Natural killer cell (primary cell): ENCODE measurements at places on chromosomes 3 and 15.

GRCh38 chr3:12829886-12830784, 11.2 kb downstream of the RPL32 start:
- H3K27me3 ChIP-seq: no peaks in the 10 kb centered on the region
- H3K27ac ChIP-seq: no peak overlapping the region
- peaks cover 30% of the 10 kb centered on the region for H3K36me3 ChIP-seq
- no peaks in the 10 kb centered on the region for H3K4me1 ChIP-seq
- DNase-seq: no peak

GRCh38 chr15:82228750-82229149, 33.8 kb downstream of the EFL1 start:
- DNase-seq: no peak
- H3K4me3 ChIP-seq: no peak overlapping the region
- no peaks in the 10 kb centered on the region for H3K4me1 ChIP-seq
- peaks cover 25% of the 10 kb centered on the region for H3K36me3 ChIP-seq

DNA sequence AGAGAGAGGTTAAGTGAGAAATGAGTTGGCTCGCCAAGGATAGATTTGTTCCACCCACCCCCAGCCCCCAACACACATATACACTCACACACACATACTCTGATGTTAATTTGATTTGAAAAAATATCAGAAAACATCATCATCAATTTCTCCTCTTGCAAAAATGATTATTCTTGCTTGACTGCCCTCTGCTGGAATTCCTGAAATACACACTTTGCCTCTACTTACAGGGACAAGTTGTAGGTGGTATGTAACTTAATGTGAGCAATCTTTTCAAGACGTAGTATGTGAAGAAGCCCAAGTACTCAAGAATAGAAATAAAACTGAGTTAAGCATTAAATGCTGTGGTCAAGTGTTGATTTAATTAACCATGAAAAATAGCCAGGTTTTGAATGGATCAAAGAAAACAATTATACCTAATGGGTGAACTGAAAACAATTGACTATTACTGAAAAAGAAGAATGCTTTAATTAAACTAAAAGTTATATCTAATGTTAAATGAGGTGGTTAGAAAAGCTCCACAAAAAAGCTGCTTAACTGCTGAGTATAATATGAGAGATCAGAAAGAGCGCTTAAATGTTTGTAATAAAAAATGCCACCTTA, 46.6 kb upstream of the MDFIC2 start:
- no peaks in the 10 kb centered on the region for H3K27me3 ChIP-seq
- H3K4me3 ChIP-seq: no peak overlapping the region
- no peaks in the 10 kb centered on the region for H3K4me1 ChIP-seq
- no peaks in the 10 kb centered on the region for H3K36me3 ChIP-seq

- no peak overlapping the region for H3K27ac ChIP-seq
- no peaks in the 10 kb centered on the region for H3K36me3 ChIP-seq
- no peaks in the 10 kb centered on the region for H3K4me1 ChIP-seq
- DNase-seq: no peak
- no peak overlapping the region for H3K4me3 ChIP-seq
Observed at GRCh38 chr15:100801256-100801900, 78.3 kb upstream of the ALDH1A3 start.

GRCh38 chr3:7897655-7898054, 604.0 kb upstream of the LMCD1 start:
- H3K27me3 ChIP-seq: no peaks in the 10 kb centered on the region
- DNase-seq: no peak
- no peak overlapping the region for H3K4me3 ChIP-seq

DNA sequence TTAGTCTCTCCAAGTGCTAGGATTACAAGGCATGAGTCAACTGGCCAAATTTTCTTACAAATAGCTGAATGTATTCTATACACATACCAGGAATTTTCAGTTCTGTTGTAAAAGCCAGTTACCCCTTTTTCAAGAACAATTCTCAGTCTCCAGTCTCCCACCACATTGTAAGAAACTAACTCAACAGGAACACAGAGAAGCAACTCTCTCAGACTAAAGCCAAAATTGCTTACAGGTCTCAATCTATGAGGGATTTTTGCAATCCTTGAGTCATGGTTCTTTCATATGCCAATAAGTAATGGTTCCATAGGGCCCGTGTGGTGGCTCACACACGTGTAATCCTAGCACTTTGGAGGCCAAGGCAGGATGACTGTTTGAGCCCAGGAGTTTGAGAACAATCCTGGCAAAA, 8.5 kb downstream of the IP6K2 start:
- H3K4me3 ChIP-seq: no peak overlapping the region
- no peaks in the 10 kb centered on the region for H3K27me3 ChIP-seq
- peaks cover 18% of the 10 kb centered on the region for H3K36me3 ChIP-seq
- no peak overlapping the region for H3K27ac ChIP-seq
- no peak for DNase-seq

- no peak for DNase-seq
- no peaks in the 10 kb centered on the region for H3K27me3 ChIP-seq
Observed at GRCh38 chr15:48221261-48221660, 15.2 kb downstream of the SLC12A1 start.

DNA sequence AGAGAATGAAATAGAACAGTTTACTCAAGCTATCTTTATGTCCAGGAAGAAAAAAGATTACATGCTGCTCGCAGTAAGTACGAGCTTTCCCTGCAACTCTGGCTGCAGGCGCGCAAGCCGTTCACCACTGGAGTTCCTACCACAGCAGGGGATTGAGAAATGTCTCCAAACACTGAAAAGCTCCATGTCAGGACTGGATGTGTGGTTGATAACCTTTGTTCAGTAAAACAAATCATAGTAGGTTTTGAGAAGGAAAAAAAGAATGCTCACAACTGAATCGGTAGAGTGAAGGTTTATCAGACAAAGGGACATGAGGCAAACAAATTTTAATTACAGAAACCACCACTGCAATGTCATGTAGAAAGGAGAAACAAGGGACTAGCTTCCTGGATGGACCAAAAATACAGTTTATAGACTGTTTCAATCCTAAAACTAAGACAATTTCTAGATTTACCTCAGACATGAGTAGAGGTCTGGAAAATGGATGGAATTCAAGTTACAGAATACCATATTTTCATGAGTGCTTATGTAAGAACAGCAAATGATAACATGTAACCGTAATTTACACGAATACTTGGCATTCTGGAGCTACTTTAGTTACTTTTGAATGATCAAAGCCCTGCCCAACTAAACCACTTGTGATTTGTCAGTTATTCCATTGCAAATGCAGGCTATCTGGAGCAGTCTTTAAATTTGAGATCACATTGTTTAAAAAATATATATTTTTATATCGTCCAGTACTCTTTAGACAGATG, 471.1 kb downstream of the SHQ1 start:
- no peak overlapping the region for H3K4me3 ChIP-seq
- no peak for DNase-seq
- peaks cover 12% of the 10 kb centered on the region for H3K36me3 ChIP-seq

GRCh38 chr3:13174011-13174802, 101.0 kb upstream of the IQSEC1 start:
- no peaks in the 10 kb centered on the region for H3K36me3 ChIP-seq
- DNase-seq: no peak
- no peaks in the 10 kb centered on the region for H3K4me1 ChIP-seq
- H3K27me3 ChIP-seq: no peaks in the 10 kb centered on the region
- H3K27ac ChIP-seq: no peak overlapping the region
- H3K4me3 ChIP-seq: no peak overlapping the region

DNA sequence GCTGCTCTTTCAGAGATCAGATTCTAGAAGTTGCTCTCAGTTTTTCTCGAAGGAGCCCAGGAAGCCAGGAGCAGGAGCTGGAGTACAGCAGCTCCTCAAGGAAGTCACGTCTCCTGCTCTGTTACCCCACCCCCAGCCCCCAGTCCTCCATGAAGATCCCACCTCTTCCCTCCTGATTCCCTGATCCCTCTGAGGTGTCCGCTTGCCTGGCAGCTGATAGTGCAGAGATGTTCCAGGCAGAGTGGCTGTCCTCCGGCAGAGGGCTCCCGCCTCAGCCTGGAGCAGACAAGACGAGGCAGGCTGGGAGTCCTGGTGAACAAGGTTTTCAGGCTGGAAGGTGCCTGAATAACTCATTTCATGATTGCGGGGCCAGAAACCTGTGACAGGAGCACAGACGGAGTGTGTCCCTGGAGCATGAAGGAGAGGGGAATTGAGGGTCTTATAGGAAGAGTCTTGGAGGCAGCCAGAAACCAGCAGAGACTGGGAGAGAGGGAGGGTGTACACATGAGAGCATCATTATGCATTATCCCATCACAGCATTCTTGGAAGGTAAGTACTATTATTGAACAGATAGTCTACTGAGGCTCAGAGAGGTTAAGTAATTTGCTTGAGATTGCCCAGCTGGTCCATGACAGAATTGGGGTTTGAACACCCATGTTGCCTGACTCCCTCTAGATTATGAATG, 1.2 kb downstream of the HRH1 start:
- no peak overlapping the region for H3K4me3 ChIP-seq
- H3K27me3 ChIP-seq: peaks cover 12% of the 10 kb centered on the region
- no peaks in the 10 kb centered on the region for H3K4me1 ChIP-seq
- no peaks in the 10 kb centered on the region for H3K36me3 ChIP-seq

GRCh38 chr3:156211583-156211982, 91.2 kb downstream of the KCNAB1 start:
- no peaks in the 10 kb centered on the region for H3K36me3 ChIP-seq
- no peak for DNase-seq
- no peaks in the 10 kb centered on the region for H3K27me3 ChIP-seq
- no peak overlapping the region for H3K27ac ChIP-seq
- no peak overlapping the region for H3K4me3 ChIP-seq

- no peak for DNase-seq
- H3K27ac ChIP-seq: no peak overlapping the region
- H3K27me3 ChIP-seq: no peaks in the 10 kb centered on the region
- H3K4me1 ChIP-seq: no peaks in the 10 kb centered on the region
Observed at GRCh38 chr3:1902416-1902815, 196.2 kb upstream of the CNTN4 start.

DNA sequence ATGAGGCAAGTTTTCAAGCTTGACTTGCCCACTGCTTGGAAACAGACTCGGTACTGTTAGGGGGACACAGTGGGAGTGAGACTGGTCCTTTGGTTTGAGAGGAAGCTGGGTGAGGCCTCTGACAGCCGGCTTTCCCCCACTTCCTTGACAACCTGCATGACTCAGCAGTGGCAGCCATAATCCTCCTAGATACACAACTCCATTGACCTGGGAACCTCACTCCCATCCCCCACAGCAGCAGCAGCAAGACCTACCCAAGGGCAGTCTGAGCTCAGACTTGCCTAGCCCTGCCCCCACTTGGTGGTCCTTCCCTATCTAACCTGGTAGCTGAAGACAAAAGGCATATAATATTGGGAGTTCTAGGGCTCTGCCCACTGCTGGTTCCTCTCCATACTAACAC, 1043.5 kb upstream of the ALCAM start:
- DNase-seq: no peak
- H3K4me1 ChIP-seq: no peaks in the 10 kb centered on the region
- no peaks in the 10 kb centered on the region for H3K27me3 ChIP-seq
- no peak overlapping the region for H3K27ac ChIP-seq
- no peaks in the 10 kb centered on the region for H3K36me3 ChIP-seq
- no peak overlapping the region for H3K4me3 ChIP-seq

- H3K4me3 ChIP-seq: no peak overlapping the region
- DNase-seq: no peak
Observed at GRCh38 chr3:34584971-34585370, 786.5 kb downstream of the PDCD6IP start.

DNA sequence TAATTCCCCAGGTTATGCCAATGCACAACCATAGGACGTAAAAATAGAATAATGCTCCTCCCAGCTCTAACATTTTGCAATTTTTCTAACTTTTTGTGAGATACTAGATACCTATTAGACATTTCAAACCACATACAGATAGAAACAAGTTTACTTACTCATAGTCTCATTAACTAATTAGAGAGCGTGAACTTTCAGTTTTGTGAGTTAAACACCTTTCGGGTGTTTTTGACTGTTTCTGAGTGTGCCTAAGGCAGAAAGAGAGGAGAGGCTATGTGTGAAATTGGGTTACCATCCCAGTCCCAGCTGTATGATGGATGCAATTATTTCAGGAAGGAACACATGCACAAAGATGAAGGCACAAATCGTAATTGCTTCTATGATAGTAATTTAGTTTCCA, 300.4 kb upstream of the POU1F1 start:
- H3K27ac ChIP-seq: no peak overlapping the region
- no peak for DNase-seq
- no peaks in the 10 kb centered on the region for H3K36me3 ChIP-seq
- H3K4me1 ChIP-seq: no peaks in the 10 kb centered on the region
- H3K27me3 ChIP-seq: no peaks in the 10 kb centered on the region
- H3K4me3 ChIP-seq: no peak overlapping the region

- H3K4me1 ChIP-seq: no peaks in the 10 kb centered on the region
- no peak overlapping the region for H3K4me3 ChIP-seq
- H3K27ac ChIP-seq: no peak overlapping the region
- no peak for DNase-seq
Observed at GRCh38 chr3:64042952-64043351, 19.7 kb upstream of the PSMD6 start.

GRCh38 chr15:95895508-95895907, 435.0 kb upstream of the NR2F2 start:
- H3K36me3 ChIP-seq: no peaks in the 10 kb centered on the region
- no peak overlapping the region for H3K27ac ChIP-seq
- no peak overlapping the region for H3K4me3 ChIP-seq
- no peak for DNase-seq

- no peaks in the 10 kb centered on the region for H3K36me3 ChIP-seq
- peak overlapping the region; percentile 28 for H3K4me3 ChIP-seq
- DNase-seq: no peak
- peak overlapping the region; percentile 92 for H3K27ac ChIP-seq
- H3K4me1 ChIP-seq: peaks cover 9% of the 10 kb centered on the region
- H3K27me3 ChIP-seq: no peaks in the 10 kb centered on the region
Observed at GRCh38 chr3:15794303-15794771, 3.4 kb downstream of the ANKRD28 start.

- H3K27me3 ChIP-seq: no peaks in the 10 kb centered on the region
- no peak overlapping the region for H3K4me3 ChIP-seq
- no peak for DNase-seq
Observed at GRCh38 chr15:80456517-80457492, 52.6 kb downstream of the ARNT2 start.

DNA sequence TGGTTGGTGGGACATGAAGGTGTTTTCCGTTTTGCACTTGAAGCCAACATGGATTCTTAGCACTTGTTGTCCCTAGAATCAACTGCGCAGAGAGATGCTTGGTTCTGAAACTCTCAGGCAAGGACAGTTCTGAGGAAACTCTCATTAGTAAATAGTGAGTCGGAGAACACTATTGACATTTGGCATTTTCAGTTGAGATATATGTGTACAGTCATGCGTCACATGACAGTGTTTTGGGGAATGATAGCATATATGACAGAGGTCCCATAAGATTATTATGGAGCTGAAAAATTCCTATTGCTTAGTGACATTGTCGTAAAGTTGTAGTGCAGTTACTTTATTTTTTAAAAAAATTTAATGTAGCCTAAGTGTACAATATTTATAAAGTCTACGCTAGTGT, 5.8 kb downstream of the APBA2 start:
- DNase-seq: no peak
- H3K36me3 ChIP-seq: no peaks in the 10 kb centered on the region
- no peak overlapping the region for H3K27ac ChIP-seq
- no peaks in the 10 kb centered on the region for H3K27me3 ChIP-seq
- H3K4me3 ChIP-seq: no peak overlapping the region
- peaks cover 45% of the 10 kb centered on the region for H3K4me1 ChIP-seq

- no peak for DNase-seq
- H3K27me3 ChIP-seq: no peaks in the 10 kb centered on the region
- no peak overlapping the region for H3K27ac ChIP-seq
Observed at GRCh38 chr3:108013141-108014055, 77.4 kb downstream of the CD47 start.
